Hippocampal formation (tissue), 2 donors: ENCODE measurements at places on chromosomes 7 and 10.

DNA sequence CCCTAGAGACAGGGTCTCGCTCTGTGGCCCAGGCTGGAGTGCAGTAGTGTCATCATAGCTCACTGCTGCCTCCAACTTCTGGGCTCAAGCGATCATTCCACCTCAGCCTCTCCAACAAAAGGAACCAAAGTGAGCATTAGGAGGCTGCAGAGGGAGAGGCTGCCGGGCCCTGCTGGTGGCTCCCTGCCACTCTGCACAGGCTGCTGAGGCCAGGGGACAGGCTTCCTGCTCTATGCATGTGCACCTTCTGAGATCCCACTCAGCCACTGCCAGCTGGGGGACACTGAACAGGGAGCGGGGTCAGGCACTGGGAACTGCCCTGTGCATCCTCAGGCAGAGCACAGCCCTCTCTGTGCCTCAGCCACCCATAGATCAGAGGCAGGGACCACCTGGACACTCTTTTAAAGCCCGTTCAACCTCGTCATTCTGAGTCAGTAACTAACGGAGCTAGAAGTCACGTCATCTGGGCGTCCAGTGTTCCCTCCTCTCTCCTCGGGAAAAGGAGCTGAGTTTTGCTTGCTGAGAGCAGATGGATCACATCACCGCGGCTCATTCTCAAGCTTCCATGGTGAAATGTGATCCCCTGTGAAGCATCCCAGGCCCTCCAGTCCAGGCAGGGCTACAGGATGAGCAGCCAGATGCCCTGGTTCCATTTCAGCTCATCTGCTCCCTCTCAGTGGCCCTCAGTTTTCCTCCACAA is 109.6 kb downstream of the MYL10 start:
- no peak for DNase-seq

DNA sequence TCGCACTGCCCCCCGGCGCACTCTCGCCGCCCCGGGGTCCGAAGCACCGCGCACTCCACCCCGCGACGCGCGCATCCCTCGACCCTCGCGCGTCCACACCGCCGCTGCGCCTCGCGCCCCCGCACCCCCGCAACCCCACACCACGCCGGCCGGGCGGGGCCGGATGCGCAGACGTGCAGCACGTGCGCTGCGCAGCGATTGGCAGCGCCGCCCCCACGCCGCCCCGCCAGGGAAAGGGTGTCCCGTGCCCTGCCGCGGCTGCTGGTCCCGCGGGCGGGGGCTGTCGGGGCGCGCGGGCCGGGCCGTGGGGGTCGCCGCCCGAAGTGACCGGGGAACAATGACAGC is 53.7 kb upstream of the KDM7A start:
- no peak for DNase-seq

DNA sequence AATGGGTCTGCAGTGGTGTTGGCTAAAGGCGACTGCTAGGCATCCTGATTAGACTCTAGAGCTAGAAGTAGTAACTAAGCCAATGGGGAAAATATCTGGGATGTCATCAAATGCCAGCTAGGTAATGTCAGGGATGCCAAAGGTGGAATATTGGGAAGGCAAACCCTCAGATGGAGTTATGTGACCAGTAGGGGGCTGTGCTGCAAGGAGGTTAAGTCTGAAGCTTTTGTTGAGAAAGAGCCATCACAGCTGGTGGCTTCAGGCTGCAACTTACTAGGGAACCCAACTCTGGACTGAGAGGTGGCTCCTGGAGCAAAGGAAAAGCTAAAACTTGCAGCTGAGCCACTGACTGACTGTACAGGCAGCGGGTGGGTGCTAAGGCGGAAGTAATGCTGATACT is 576.9 kb upstream of the GHITM start:
- no peak for DNase-seq

GRCh38 chr10:62870866-62871265 is 54.7 kb upstream of the EGR2 start:
- DNase-seq: no peak

DNA sequence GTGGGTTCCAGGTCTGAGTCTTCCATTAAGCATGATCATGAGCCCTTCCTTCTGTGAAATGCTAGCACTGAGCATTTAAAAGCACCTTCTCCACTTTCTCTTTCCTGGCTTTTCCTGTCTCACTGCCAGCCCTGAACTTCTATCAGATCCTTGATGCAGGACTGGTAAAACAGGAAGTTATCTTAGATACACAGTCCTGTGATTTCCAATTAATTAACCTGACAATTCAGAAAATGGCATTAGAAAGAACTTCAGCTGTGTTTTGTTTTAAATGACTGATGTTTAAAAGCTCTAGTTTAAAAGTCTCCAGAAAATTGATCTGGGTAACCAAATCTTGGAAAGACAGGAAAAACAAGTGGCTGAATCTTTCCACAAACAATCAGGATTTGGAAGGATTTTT is 79.0 kb upstream of the MACROH2A2 start:
- DNase-seq: no peak

DNA sequence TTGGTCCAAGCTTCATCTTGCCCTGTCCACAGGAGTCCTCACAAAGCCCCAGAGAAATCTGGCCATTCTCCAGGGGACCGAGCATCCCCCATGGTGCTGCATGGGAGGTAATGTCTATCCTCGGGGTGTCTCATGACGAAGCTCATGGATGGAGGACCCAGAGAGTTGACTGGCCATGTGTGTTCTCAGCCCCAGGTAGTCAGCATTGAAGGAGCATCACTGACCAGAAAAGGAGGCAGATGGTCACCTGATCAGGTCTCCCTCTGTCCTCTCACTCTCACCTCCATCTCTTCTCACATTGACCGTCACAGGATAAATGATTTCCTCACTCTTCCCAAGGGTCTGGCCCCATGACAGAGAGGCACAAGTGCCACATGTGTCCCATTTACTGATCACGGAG is 33.4 kb upstream of the GDF10 start:
- DNase-seq: no peak

GRCh38 chr7:131072505-131073091 is 255.1 kb upstream of the MKLN1 start:
- no peak for DNase-seq

- no peak for DNase-seq
Observed at GRCh38 chr7:26346611-26347203, 55.0 kb downstream of the SNX10 start.
